ENCODE measurements at places on chromosomes 6 and 20.

GRCh38 chr6:127606131-127606562 is 29.2 kb downstream of the C6orf58 start:
- DNase-seq = no peak

DNA sequence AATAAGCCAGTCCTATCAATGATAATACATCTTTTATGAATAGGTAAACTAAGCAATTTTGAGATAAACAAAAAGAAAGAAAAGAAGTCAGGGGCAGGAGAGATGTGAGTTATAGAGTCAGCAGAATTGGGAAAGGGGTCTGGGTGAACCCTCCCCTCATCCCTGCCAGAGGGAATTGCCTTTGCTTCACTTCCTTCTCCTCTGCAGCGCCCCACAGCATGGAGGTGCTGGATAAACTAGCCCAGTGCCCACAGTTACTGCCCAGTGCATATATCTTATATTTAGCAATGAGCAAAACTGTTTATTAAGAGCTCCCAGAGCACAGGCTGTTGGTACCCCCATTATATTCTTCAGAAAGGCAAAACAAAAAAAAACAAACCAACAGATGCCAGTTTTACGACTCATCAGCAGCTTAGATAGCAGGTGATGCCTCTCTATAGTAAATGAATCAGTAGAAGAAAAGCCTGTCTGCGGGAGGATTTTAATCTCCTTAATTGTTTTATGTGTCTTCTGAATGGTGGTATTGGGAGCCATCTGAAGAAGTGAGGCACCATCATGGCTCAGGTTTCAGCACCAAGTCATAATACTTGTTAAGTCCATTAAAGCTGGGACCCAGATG is 419.2 kb downstream of the EPM2A start:
- no peak for DNase-seq

DNA sequence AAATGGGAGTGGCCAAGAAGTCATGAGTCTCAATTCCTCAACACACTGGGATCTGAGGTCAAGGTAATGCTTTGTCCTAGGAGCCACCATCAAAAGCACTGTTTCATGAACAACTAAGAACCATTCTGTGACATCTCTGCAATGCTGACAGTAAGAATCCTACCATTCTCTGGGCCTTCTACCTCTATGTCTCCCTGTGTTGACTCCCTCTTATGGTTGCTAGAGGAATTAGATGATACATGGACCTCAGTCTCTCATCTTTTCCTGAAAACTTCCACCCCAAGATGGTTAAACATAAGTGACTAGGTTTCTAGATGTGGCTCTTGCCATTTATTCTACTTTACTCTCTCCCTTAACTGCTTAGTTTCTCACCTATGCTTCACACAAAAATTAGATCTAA is 9.1 kb downstream of the MTRF1L start:
- no peak for DNase-seq

DNA sequence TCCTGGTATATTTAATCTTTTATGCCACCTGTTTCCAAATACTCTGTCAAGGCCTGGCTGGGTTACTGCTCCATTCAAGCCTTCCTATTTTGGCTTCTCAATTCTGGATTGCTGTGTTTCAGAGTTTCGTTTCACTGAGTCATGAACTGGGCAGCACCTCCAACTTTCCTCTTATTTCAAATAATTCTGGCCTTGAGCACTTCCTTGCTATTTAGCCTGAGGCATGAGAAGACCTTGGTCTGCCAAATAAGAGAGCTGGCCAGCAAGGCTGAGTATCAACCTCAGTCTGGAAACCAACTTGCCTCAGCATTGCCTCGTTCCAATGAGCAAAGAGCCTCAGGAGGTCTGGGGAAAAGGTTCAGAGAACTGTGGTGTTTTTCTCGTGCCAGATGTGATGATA is 66.6 kb downstream of the TNFAIP3 start:
- DNase-seq = no peak

- DNase-seq = no peak
Observed at GRCh38 chr6:99901596-99902384, 92.2 kb downstream of the MCHR2 start.

DNA sequence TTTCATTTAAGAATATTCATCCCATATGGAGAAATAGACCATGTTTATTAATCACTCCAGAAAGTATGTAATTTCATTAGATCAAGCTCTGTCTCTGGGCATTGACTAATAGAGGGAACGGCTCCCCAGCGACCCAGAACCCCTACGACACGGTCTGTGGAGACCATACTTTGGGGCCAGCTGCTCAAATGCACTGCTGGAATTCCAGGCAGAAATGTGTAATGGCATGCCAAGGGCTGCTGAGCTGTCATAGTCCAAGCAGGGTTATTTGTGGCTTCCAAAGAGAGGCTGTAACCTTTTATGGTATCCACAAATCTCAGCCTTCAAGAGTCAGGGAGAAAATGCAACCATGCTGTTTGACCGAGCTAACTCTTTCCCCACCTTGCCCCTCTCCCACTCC is 755.8 kb downstream of the DHX35 start:
- no peak for DNase-seq

DNA sequence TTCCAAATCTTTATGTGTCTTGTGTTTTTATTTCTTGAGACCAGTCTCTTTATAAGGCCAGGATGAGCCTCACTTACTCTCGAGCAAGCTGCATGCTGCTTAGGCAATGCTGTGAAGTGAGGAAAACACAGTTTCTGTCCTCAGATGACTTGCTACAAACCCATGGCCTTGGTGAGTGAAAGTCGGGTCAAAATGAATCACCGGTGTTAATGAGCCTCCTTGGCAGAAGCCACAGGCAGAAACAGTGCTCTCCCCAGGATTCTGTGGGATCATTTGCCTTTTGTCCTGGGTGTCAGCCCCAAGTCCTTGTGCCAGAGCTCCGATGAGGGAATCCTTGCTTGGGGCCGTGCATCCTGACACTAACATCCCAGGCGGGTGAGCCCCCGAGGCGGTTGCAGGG is 482.5 kb downstream of the QKI start:
- no peak for DNase-seq

DNA sequence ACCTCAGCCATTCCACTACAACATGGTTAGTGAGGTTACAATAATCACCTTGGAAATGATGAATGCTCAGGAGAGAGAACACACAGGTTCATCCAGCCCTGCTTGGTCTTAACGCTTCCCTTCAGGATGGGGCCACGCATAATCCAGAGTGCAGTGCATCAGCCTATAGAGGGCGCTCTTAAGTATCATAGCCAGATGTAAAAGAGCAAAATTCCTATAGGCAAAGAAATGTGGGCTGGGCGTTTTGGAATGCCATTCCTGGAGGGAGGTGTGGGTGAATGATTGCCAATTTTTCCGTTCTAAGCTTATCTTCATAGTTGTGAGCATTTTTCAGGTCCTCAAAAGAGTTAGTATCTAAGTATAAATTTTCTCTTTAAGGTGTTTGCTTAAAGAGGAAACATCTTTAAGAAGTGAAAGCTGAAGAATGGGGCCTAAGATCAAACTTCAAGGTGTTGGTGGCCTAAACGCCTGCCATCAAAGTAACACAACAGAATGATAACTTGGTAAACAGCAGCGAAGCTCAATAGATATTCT is 1.8 kb downstream of the RIPOR2 start:
- DNase-seq = no peak

GRCh38 chr20:43178080-43178479 is 11.6 kb downstream of the PTPRT start:
- DNase-seq = no peak

DNA sequence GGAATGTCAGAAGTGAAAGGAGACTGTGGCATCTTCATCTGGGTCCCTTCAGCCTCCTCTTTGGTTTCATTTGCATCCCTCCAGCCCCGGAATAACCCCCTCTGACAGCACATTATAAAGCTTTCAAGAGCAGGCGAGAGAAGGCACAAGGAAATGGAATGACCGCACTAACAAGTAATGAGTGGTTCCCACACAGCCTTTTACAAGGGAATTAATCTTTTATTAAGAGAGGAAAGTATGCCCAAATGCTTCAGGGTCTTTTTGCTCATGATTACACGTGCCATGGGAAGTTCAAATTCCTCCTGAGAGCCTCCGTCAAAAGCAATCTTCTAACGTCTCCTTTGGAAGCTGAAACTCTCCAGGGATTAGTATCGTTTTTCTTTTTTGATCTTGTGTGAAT is 347.0 kb downstream of the BTBD3 start:
- no peak for DNase-seq

DNA sequence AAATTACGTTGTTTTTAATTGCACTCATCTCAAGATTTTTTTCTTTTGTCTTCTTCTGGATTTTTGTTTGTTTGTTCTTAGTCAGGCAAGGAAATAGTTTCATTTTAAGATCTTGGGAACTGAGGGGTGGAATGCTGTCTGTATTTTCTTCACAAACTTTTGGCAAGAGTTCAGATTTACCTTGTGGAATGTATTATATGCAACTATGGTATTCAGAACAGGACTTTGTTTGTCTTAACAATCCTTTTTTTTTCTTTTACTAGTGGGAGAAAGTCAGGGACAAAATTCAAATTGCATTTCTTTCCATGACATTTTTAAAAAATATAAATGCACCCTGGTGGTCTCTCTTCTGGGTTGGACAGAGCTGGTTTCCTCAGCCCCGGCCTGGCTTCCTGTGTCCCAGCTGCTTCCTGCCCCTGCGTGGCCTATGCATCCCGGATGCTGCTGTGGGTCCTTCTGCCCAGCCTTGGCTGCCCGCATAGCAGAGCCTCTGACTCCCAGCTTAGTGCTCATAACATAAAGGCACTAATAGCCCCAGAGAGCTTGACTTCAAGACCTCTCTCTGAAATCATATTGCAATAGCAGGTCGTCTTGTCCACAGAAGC is 520.7 kb downstream of the QKI start:
- DNase-seq = no peak

- DNase-seq = no peak
Observed at GRCh38 chr20:52252664-52253063, 61.1 kb upstream of the ZFP64 start.

GRCh38 chr20:51567622-51568021 is 25.1 kb upstream of the NFATC2 start:
- DNase-seq = no peak

DNA sequence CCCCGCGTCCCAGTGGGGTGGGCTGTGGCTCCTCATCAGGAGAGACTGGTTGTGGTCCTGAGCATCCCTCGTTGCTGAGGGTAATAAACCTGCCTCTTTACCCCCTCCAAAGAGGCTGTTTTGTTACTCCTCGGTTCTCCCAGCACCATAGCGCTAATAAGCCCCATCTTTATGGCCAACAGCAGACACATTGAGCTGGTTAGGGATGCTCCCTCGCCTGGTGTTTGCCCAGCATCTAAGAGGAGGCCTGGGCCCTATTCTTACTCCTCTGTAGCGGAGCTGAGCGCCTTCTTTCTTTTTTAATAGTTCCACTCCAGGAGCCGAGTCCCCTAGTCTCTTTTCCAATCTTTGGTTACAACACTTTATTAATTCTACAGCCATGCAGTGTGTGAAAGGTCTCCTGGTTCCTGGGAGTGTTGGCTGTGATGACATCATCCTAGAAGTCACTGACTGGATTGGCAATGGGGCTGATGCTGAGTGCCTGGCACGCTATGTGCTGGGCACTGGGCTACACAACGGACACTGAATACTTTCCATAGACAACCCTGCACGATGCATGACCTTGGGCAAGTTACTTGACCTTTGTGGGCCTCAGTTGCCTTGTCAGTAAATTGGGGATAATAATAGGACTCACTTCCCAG is 50.6 kb upstream of the CCDC167 start:
- DNase-seq = no peak

GRCh38 chr20:49343246-49343645 is 65.4 kb upstream of the ZNFX1 start:
- no peak for DNase-seq

GRCh38 chr6:7628479-7628878 is 38.5 kb downstream of the SNRNP48 start:
- DNase-seq = no peak

GRCh38 chr6:127366282-127367022 is 23.0 kb upstream of the ECHDC1 start:
- no peak for DNase-seq

DNA sequence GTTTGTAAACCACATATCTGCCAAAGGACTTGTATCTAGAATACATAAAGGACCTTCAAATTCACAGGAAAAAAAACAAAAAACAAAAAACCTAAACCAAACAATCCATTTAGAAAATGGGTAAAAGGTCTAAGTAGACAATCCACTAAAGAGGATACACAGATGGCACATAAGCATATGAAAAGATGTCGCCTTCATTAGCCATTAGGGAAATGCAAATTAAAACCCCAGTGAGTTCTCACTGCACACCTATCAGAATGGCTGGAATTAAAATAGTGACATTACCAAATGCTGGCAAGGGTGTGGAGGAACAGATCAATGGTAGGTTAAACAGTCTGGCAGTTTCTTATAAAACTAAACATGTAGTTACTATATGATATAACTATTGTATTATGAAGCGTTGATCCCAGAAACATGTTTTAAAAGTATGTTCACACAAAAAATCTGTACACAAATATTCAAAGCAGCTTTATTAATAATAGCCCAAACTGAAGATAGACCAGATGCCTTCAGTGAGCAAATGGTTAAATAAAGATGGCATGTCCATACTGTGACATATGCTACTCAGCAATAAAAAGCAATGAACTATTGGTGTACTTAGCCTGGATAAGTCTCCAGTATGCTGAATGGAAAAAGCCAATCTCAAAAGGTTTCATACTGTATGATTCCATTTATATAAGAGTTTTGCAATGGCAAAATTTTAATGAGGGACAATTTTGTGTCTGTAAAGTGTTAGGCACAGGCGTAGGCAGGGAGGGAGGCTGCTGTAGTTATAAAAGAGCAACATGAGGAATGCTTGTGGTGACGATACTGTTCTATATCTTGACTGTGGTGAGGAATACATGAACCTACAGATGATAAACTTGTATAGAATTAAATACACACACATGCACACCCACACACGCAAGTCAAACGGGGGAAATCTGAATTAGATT is 43.9 kb downstream of the PLCB1 start:
- DNase-seq = no peak

DNA sequence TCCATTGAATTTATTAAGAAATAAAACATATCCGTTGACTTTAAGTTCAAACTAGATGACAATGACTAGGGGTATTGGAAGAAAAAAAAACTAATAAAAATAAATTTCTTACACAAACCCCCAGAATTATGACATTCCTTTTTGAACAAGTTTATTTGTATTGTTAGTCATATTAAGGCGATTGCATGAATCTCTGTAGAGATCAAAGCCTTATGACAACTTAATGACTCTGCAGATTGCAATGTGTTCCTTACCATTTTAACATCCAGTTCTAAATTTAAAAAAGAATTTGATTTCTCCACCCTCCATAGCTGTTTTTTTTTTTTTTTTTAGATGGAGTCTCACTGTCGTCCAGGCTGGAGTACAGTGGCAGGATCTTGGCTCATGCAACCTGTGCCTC is 189.8 kb upstream of the CEP162 start:
- no peak for DNase-seq
